ENCODE measurements at places on chromosomes 13 and 19.

DNA sequence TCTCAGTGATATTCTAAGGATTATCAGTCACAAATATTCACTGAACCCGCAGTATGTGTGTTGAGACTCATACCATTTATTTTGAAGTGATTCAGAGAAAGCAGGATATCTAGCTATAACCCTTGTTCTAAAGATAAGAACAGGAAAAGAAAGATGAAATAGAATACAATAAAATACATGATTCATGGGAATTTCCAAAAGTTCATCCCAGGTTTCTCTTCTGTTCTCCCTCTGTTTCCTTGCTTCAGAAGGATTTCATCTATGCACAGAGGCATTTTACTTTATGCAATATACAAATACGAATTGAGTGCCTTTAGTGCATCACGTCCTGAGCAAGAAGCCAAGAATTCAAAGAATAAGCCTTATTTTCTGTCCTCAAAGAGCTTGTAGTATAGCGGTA, 274.4 kb upstream of the GPC6 start:
- DNase-seq = peak; percentile 10

DNA sequence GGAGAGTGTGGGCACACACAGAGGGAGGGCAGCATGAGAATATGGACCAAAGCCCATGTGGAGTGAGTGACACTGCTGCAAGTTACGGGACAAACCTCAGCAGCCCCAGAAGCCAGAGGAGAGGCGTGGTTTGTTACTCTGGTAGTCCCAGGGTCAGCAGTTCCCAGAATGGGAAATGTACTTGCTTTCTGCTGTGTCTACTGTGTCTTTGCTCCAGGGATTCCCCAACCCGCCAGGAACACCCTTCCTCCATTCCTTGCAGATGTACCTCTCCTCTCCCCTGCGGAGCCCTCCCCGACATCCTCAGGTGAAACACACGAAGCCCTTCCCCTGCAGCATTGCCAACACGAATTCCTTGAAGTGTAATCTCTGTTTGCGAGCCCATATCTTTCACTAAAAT, 47.2 kb downstream of the MYO16 start:
- no peak for DNase-seq

GRCh38 chr13:112056739-112057438, 10.1 kb upstream of the SOX1 start:
- DNase-seq = no peak

DNA sequence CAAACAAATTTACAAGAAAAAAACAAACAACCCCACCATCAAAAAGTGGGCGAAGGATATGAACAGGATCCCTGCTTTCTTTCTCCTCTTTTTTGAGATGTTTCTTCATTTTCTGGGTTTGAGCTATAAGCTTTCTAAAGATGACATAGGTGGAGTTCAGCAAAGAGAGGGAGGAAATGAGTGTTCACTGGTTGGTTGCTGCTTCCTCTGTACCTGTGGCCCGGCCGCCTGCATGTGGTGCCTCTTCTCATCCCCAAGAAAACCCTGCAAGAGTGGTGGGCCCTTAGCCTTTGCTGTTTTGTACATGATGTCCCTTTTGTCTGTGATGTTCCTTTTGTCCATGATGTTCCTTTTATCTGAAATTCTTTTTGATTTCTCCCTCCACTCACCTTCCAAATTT, 178.4 kb upstream of the SERP2 start:
- no peak for DNase-seq

DNA sequence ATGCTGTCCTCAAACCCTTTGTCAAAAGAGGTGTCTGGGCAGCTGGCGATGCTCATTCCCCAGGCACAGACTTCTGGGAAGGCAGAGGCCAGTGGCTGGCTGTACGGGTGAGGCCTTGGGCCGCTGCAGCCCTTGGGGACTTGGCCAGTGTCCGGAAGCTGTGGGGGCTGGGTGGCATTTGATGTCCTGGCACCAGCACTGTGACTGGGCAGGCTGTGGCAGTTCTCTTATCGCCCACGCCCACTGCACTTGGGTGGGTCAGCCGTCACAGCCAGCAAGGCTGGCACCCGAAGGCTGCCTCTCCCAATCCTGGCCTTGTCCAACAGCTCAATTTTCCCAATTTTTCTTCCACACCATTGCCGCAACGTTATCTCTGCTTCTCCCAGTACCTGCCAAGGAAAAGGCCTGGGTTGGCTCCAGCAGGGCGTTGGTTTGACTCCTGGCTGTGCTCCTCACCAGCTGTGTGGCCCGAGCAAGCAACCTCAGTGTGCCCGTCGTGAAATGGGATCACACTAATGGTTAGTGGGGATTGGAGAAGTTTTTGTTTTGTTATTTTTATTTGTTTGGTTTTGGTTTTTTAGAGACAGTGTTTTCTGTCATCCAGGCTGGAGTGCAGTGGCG, 12.7 kb upstream of the SLC44A2 start:
- no peak for DNase-seq

GRCh38 chr13:101989798-101990350, 412.0 kb downstream of the FGF14 start:
- DNase-seq = no peak

- no peak for DNase-seq
These were observed 1.2 kb upstream of the GAMT start for GRCh38 chr19:1402411-1403070.

DNA sequence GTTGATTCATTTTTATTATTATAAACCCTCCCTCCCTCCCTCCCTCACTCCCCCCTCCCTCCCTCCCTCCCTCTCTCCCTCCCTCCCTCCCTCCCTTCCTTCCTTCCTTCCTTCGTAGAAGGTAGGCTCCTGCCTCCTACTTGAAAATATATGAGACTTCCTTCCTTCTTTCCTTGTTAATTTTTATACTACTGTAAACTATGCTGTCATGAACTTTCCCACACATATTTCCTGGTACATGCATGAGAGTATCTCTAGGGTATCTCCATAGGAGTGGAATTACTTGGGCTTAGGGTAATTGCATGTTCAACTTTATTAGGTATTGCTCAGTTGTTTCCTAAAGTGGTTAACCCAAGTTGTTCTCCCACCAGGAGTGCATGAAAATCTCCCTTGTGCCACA, 330.6 kb downstream of the KCNRG start:
- no peak for DNase-seq

DNA sequence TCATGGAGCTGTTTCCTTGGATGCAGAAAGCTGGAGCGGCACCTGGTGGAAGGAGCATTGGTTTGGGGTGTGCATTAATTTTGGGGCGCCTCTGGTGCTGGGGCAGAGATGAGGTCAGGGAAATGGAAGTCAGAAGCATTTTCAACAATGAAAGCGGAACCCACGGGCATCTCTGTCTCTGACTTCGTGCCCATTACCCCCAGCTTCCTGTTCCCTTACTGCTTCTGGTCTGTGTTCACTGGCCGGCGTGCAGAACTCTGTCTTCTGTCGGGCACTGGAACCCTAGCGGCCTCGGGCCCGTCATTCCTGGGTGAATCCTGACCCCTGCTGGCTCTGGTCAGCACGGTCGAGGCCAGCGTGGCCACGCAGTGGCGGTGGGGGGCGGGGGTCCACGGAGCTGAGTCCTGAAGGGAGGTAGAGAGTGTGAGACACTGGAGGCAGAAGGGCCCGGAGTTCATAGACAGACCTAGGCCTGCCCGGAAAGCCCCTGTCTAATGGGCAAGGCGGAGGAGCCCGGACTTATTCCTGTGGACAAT, 7.9 kb upstream of the LINGO3 start:
- DNase-seq = peak; percentile 26

DNA sequence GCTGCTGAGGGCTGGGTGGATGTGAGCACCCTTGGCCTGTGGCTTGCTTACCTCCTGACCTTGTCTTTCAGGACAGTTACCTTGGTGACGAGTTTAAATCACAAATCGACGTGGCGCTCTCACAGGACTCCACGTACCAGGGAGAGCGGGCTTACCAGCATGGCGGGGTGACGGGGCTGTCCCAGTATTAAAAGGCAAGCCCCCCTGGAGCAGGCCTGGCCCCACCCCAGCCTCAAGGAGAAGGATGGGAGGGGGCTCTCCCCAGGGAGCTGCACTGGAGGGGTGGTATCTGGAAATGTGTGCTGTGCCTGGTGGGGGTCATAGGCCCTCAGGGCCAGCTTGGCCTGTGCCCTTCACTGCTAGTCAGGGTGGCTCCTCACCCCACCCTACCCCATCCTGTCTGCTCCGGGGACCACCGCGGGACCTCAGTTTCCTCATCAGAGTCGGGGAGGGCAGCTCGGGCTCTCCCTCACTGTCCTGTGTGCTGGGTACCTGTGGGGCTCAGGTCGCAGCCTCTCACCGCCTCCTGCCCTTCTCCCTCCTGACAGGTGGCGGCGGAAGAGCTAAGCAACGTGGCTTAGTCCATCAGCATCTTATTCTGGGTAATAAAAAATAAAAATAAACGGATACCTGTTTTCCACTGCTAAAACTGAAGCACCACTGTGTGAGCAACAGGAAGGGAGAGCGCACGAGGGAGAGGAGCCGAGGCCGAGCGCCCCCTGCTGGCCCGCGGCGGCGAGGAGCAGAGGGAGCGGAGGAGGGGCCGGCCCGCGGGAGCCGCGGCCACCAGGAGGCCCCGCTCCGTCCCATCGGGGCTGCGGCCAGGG, 29.8 kb downstream of the CERS1 start:
- DNase-seq = peak; percentile 25

GRCh38 chr19:29303069-29303718, 90.2 kb upstream of the UQCRFS1 start:
- no peak for DNase-seq

GRCh38 chr19:41531438-41532311, 44.3 kb upstream of the CEACAM21 start:
- no peak for DNase-seq

DNA sequence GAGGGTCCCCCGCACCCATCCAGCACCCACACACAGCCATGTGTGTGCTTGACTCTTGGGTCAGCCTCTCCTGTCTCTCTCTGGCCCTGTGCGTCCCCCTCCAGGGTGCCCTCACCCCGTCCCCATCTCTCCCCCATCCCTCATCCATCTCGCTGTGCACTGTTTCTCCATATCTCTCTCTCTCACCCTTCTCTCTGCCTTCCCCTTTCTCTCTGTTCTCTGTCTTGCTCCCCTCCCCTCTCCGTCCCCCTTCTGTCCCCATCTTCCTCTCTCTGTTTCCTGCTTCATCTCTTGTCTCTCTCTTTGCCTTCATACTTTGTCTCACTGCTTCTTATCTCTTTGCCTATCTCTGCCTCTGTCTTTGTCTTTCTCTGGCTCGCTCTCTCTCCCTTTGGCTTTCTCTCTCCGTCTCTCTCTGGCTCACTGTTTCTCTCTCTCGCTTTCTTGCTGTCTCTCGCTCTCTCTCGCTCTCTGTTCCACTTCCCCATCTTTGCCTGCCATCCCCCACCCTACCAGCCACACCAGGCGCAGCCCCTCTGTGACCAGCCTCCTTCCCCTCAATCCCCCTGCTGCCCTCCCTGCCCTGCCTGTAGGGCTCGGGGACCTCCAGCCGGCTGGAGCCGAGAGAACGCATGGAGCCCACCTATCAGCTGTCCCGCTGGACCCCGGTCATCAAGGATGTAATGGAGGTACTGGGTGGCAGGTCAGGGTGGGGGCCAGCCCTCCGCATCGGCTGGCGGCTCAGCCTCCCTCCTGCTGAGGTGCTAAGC, 8.9 kb downstream of the STXBP2 start:
- no peak for DNase-seq

Data from RCC 7860 (cell line).